CD8-positive, alpha-beta T cell (primary cell): ENCODE measurements at places on chromosomes 4 and X. TPM values are rescaled to one million over a fixed set of nuclear protein-coding genes. Genes with fewer than 3 reads are reported as not detected.

The MAGEA2 gene
- not detected for total RNA-seq

The ADH7 gene
- total RNA-seq: not detected

GRCh38 chr4:24642981-24643547, 58.7 kb upstream of the DHX15 start:
- DNase-seq: no peak

- DNase-seq: no peak
These were observed 194.8 kb downstream of the AFF2 start for GRCh38 chrX:148695255-148695654.

- no peak for DNase-seq
These were observed 572.0 kb downstream of the BCOR start for GRCh38 chrX:39525758-39526157.

GRCh38 chrX:114584375-114584943, 573 bp downstream of the HTR2C start:
- DNase-seq: no peak

The NPY1R gene
- not detected for total RNA-seq

- DNase-seq: no peak
These were observed 208.2 kb downstream of the EVC2 start for GRCh38 chr4:5500165-5500564.

DNA sequence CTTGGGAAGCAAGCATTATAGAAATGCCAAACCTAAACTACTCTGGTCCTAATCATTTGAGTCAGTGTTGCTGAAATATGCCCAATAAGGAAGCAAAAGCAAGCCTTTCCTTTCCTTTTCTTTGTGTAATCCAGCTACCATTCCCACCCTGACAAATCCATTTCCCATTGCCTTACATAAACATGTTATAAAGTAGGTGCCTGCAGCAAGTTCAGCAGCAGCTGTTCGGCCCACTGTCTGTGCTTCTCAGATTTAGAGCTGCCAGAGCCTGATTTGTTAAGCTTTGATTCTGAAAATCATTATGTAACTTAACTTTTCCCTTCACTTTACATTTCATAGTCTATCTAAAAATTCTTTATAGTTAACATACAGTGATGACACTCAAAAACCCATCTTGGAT, 148.6 kb downstream of the EPHA5 start:
- no peak for DNase-seq

The PCSK1N gene
- 4.9 TPM for total RNA-seq

DNA sequence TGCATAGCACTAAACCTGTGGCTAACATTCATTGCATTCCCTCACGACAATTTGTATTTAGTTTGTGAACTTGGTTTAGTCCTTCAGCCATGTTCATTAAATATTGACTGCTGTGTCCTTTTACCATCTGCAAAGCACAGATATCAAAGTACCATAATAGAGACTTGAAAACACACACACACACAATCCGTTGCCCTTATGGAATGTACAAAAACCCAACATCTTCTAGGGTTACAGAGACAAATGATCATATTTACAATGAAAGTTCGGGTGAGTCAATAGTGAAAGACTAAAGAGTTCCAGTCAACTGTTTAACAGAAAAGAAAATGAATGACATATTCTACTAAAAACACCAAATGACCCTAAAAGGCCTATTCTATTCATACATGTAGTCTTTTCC, 50.8 kb upstream of the TXK start:
- DNase-seq: no peak

The PCDH11X gene
- total RNA-seq: not detected

- no peak for DNase-seq
These were observed 61.1 kb upstream of the STS start for GRCh38 chrX:7086384-7086783.

The DUSP21 gene
- not detected for total RNA-seq

- DNase-seq: peak; percentile 19
These were observed 49.1 kb upstream of the FBXW7 start for GRCh38 chr4:152585023-152585441.

The TEX13D gene
- total RNA-seq: not detected

The P2RY4 gene
- not detected for total RNA-seq

- no peak for DNase-seq
These were observed 7.4 kb downstream of the CORIN start for GRCh38 chr4:47830265-47831025.

DNA sequence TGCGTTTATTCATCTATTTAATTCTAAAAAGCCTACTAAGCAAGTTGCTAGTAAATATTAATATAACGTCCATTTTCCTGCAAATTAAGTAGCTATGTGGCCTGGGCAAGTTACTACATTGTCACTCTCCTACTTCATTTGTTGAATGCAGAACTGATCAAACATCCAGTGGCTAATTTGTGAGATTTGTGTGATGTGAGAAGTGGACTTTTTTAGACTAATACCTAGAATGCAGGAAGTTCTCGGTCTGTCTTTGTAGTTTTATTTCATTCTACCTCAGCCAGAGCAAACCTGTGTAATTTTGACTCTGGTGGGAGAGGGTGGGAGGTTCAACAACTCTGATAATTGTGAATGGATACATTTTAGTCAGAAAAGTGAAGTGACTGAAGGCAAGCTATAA, 840 bp downstream of the GUF1 start:
- no peak for DNase-seq

GRCh38 chr4:147340111-147340510, 140.8 kb upstream of the EDNRA start:
- no peak for DNase-seq

GRCh38 chr4:141573678-141574077, 62.7 kb upstream of the IL15 start:
- no peak for DNase-seq

DNA sequence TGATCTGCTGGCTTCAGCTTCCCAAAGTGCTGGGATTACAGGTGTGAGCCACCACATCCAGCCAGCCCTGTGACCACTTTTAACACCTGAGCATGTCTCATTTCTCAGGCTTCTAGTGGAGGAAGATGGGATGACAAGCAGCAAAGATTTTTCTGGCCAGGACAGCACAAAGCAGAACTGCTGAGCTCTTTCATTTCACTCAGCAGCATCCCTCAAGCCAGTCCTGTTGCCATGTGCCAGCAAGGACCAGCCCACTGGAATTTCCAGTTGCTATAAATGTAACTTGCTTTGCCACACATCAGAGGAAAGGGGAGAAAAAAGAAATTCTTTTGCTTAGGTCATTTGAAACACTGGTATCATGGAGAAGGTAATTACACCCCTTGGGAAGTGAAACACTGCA, 75.9 kb downstream of the SLC9A7 start:
- no peak for DNase-seq

DNA sequence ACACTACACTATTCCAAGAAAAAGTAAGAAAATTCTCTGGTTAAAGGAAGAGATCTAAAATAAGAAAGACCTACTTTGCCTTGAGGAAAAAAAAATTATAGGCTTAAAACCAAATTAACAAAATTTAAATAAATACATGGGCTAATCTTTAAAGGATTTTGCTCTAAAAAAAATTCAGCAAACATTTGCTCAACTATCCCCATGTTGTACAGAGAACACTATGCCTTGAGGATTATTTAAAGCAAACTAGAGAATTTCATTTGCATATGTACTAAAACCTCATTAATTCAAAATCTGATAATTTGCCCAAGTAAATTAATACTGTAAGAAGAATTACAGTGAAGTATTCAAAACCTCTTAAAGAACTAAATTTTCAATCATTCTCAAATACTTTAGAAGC, 71.6 kb upstream of the KCNIP4 start:
- DNase-seq: no peak

GRCh38 chr4:188245651-188246050, 106.4 kb downstream of the TRIML1 start:
- DNase-seq: no peak

The NR0B1 gene
- total RNA-seq: not detected

The KIF4A gene
- not detected for total RNA-seq

GRCh38 chr4:66328803-66329574, 658.7 kb upstream of the EPHA5 start:
- no peak for DNase-seq

- DNase-seq: no peak
These were observed 39.5 kb upstream of the MAP3K15 start for GRCh38 chrX:19554786-19555185.

- no peak for DNase-seq
These were observed 879 bp downstream of the SH2D1A start for GRCh38 chrX:124347242-124347641.

DNA sequence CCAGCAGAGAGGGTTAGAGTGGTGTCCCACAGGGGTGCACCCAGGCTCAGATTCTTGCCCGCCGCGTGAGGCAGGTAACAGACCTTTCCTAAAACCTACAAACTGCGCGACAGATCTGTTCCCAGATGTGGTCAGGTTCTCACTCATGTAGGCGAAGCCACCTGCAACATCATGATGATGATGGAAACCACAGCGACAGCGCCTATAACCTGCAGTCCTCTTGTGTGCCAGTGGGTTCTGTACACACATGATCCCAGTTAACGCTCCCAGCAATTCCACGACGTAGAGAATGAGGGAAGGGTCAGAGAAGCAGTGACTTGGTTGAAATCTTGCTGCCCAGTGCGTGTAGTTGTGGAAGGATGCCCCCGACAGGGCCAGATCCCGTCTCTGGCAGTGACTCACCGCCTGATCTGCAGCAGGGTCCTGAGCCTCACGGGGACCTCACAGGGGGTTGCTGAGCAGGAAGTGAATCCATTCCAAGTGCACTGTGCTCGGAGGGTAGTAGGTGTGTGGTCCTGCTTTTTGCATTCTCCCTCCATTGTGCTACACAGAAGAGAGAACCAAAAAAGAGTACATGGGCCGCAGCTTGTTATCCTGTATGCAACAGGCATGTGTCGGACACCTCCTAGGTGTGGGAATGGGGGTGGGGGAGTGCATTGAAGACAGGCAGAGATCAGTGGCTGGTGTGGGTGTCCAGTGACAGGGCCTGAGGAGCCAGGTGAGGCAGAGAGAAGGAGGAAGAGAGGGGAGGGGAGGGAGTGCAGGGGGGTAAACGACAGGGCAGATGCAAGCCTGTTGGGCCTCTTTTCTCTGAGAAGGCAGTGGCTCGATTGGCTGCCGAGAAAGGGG, 66.6 kb downstream of the MTMR1 start:
- DNase-seq: no peak

The NCAPG gene
- 0.52 TPM for total RNA-seq

GRCh38 chr4:104429150-104429741, 65.4 kb downstream of the CXXC4 start:
- no peak for DNase-seq

DNA sequence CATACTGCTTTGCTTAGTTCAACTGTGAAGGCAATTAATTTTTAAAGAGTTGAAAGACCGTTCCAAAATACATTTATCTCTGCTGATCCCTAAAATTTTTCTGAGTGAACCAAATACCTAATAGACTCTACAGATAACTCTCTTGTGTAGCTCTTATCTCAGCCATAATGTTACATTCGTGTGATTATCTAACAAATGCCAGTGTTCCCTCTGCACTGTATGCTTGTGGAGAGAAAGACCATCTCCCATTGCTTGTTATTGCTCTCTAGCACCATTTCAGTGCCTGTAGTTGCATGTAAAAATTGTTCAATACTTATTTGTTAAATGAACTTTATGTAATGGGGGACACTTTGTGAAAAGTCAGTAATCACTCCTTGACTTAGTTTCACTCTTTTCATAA, 81.3 kb upstream of the ATOH1 start:
- DNase-seq: no peak

DNA sequence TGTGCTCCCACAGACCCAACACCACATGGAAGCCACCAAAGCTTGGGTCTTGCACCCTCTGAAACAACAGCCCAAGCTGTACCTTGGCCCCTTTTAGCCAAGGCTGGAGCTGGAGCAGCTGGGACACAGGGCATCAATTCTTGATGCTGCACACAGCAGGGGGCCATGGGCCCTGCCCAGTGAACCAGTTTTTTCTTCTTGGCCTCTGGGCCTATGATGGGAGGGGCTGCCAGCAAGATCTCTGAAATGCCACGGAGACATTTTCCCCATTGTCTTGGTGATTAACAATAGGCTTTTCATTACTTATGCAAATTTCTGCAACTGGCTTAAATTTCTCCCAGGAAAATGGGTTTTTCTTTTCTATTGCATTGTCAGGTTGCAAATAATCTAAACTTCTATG, 49.0 kb downstream of the SPANXA2 start:
- no peak for DNase-seq

DNA sequence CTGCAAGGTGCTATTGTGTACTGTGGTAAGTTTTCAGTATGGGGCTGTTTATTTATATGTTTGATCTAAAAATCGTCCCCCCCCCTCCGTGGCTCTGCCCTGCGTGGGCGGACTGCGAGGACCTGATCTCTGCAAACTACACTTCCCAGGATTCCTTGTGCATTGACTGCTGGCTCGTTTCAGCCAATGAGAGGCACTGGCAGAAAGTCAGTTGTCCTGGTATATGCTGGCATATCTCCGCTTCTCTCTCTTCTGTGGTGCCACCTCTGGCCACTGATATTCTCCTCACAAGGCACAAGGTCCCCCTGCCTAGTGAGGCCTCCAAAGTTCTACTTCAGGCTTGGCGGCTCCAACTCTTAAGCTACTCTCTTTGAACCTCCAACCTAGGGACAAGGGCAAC, 168.8 kb upstream of the ZFP42 start:
- DNase-seq: no peak

GRCh38 chr4:105556206-105556605, 3.8 kb downstream of the ARHGEF38 start:
- DNase-seq: no peak

DNA sequence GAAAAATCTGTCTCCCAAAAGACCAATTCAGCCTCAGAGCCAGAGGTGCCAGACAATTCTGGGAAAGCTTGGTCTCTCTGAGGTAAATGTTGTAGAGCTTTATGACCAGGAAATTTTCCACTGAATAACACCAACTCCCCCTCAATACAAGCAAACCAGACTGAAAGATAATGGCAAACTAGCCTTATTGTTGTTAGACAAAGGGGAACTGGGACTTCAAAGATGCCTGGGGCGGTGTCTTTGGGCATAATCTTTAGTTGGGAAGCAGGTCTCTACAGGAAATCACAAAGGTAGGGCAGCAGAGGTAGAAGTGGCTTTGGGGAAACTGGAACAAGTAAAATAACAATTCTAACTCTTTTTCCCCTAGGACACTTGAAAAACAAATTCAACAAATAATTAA, 12.0 kb downstream of the COL4A6 start:
- DNase-seq: no peak

DNA sequence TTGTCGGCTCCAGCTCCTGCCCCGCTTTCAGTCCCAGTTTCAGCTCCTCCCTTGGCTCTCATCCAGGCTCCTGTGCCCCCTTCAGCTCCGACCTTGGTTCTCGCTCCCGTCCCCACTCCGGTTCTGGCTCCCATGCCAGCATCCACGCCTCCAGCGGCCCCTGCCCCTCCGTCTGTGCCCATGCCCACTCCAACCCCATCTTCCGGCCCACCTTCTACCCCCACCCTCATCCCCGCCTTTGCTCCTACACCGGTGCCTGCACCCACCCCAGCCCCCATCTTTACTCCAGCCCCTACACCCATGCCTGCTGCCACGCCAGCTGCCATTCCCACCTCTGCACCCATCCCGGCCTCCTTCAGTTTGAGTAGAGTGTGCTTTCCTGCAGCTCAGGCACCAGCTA, 31.2 kb downstream of the BCORL1 start:
- no peak for DNase-seq

DNA sequence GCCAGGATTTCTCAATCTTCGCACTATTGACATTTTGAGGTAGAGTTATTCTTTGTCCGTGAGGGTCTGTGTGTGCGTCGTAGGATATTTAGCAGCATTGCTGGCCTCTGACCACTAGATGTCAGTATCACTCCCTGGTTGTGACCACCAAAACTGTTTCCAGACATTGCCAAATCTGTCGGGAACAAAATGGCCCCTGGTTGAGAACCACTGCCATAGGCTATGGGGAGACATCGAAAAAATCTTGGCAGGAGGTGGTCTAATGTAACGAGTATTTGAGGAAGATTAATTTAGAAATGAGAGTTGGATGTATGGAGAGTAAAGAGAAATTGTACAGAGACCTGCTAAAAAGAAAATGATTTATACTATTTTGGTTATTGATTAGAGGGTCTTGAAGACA, 108.4 kb downstream of the DOCK11 start:
- DNase-seq: peak; percentile 67
